ENCODE measurements at places on chromosomes 1 and 21.

DNA sequence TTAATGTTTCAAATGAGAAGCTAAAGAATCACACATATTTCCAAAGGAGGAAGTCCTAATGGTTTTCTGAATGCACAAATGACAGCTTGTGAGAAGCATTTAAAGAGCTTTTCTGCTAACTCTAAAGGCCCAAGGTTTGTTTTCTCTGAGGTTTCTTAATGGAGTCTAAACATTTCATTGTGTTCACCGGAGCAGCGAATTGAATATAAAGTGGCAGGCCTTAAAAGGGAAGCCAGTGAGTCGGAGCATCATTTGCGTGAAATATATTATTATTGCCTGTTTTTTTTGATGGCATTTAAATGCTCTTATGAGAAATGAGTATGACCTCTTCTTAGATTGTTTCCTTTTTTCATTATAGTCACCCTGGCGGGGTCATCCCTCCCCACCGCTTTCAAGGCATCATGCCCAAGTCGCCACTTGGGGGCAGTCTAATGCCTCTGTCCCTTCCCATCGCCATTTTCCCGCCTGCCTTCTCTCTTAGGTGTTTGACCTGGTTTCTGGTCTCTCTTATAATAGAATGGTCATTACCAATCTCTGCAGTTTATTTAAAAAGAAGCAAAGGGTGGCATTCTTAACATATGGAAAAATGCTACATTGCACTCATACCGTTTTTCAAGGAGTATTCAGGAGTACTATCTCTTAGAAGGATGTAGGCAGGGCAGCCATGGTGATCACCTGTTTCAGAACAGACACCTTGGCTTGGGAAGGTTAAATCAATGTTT, 25.3 kb upstream of the OVAAL start:
- peak; percentile 57 for DNase-seq

- DNase-seq, result peak; percentile 24
Observed at GRCh38 chr1:174726167-174726879, 273.4 kb upstream of the CACYBP start.

GRCh38 chr1:145720556-145720877, 1.2 kb downstream of the CD160 start:
- DNase-seq, result no peak

DNA sequence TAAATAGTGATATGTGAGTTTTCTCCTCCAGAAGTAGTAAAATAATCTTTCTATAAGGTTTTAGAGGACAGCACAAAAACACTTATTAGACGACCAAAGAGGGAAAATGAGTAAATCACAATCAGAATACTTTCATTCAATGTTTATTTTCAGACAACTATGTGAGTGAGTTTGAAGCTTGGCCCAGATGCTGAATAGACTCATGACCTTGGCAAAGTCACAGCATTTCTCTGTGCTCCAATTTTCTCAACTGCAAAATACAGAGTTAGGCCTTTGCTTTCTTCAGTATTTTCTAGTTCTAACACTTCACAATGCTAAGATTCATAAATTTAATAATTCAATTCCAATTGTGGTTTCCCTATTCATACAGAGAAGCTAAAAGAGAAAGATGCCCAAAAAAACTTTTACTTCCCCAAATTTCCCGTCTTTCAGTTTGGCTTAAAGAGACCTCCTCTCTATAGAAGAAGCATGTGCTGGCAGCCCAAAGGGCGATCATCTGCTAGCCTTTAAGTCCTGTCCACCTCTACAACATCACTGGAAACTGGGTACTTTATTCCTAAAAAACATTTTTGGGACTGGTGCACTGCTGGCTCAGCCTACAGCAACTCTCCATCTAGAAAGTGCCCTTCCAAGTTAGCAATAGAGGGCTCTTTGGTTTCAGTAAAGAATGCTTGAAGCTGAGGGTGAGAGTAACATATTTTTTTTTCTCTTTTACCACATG, 116.8 kb upstream of the GORAB start:
- DNase-seq, result no peak

GRCh38 chr1:216653001-216653400, 70.2 kb downstream of the ESRRG start:
- DNase-seq, result no peak

DNA sequence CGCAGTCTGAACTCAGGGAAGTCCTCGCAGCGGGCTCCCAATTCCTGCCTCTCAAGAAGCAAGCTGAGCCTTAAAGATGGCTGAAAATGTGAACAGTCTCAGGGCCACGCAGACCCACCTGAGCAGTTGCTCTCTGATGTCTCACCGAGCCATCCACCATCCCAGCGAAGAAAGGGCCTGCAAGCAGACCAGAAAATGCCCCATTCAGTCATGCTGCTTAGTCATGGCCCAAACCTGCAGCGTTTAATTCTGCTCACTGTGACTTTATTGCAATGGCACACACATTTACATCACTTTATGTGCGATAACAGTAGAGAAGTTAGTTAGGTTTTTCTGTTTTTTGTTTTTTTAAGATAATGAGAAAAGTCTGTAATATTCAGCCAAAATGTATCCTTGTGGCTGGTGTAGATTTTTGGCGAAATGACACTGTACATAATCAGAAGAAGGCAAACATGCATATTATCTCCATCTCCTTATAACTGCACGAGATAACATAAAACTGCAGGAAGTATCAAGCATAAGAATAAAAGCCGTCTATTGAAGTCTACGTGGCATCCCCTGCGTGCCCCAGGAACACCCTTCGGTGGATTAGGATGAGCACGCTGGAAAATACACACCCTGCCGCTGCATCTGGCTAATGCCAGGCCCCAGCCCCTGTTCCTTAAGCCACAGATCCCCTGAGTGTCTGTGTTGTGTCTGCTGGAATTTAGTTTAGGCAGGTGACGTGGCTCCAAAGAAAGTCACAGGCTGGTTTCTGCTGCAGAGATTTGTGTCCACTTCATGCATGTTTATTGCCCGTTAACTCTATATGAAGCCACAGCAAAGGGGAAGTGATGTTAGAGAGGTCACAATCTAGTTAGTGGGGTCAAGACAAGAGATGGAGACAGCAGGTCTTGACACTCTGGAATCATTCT, 119.8 kb upstream of the IRF2BP2 start:
- DNase-seq, result no peak

DNA sequence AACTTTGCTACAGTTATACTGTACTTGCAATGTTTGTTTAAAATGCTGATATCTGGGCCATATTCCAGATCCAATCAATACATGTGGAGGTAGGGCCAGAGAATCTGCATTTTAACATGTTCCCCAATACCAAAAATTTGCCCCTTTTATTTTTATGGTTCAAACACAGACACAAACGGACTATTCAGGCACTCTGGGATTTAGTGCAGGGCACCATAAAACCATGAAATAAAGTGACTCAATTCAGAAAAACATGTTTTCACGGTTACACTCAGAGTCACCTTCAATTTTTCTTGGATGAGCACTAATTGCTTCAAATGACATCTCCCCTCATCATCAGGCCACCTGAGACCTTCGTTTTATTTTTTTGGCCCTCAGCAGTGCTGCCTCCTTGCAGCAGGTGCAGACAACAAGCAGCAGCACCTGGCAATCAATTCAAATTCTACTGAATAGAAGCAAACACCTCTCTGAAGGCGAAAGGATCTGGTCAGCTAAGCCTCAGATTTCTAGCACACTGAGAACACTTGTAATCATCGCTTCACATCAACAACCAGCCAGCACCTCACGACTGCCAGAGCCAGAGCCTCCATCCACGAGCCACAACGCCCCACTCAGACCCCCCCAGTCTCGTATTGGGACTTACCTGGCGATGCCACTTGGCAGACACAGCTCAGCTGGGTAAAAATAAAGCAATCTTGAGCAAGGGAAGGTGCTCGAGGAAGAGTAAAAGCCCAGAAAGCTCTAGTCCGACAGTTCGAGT, 1.1 kb downstream of the ERO1B start:
- DNase-seq, result peak; percentile 38

DNA sequence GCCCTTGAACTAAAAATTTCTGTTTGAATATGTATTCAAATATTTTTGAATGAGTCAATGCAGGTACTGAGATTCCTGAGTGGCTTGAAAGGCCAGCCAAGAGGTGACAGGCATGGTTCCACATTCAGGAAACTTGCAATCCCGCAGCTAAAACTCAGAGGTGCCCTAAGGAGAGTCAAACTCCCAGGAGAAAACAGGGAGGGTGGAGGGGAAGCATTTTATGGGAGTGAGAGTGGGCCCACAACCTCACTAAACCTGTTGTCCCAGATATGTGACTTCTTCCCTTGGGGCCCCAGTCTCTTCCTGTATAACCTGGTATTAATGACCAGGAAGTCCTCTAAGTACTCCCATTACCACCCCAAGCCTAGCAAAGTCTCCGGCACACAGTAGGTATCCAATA, 189.6 kb downstream of the PLPP3 start:
- DNase-seq, result no peak

GRCh38 chr1:101496109-101496508, 259.3 kb downstream of the S1PR1 start:
- DNase-seq, result no peak

GRCh38 chr1:247914941-247915662, 5.0 kb upstream of the OR2T8 start:
- DNase-seq, result no peak

DNA sequence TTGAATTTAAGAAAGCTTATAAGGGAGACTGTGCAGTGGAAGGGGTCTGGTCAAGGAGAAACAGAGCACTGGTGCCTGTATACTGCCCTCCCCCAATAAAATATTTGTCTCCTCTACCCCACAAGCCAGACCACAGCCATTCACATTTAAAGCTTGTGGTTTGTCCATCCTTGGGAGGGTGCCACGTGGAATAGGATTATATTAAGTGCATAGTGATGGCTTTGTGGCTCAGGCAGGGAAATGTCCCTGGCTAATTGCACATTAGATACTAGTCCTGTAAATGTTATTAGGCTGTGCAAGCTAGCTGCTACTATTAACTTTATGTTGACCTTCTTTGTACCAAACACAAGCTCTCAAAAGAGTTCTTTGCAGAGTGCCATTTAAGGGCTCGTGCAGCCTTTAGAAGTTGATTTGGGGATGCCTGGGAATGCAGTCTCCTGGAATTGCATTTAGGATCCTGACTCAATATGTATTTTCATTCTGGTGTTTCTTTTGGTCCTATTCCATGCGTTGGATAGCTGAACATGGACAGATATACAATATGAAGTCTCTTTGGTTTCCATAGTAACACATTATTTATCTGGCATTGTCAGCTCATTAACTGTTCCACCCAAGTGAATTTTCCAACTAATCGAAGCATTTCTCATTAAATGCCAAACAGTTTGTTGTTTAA, 210.6 kb downstream of the ROR1 start:
- no peak for DNase-seq

DNA sequence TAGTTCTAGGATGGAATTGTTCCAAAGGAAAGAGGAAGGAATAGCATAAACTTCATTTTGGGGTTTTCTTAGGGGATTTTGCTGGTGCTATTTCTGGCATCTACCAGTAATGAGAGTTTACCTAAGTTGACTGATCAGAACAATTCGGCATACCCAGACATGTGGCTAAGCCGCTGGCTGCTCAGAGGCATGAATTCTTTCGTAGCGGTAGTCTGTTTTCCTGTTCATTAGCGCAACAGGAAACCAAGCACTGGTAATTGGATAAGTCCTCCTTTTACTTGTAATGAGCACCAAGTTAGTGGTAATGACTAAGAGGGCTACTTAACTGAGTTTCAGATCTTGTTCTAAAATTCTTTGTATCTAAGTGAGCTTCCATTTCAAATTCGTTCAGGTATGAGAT, 38.6 kb downstream of the C21orf91 start:
- peak; percentile 85 for DNase-seq

GRCh38 chr1:26814377-26814776, 12.1 kb upstream of the ZDHHC18 start:
- DNase-seq, result no peak

DNA sequence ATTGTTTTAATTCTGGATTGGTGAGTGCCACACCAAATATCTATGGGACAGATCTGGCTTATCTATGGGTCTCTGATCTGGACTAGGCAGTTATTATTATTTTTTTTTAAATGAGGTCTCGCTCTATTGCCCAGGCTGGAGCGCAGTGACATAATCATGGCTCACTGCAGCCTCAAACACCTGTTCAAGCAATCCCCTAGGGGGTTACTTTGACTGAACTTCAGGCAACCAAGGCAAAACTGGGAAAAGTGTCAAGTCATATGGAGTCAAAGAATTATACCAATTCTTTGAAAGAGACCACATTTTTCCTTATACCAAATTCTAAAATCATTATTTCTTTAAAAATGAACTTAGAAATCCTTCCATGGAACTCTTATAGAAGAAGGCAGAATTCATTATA, 129.1 kb upstream of the HOOK1 start:
- DNase-seq, result no peak

DNA sequence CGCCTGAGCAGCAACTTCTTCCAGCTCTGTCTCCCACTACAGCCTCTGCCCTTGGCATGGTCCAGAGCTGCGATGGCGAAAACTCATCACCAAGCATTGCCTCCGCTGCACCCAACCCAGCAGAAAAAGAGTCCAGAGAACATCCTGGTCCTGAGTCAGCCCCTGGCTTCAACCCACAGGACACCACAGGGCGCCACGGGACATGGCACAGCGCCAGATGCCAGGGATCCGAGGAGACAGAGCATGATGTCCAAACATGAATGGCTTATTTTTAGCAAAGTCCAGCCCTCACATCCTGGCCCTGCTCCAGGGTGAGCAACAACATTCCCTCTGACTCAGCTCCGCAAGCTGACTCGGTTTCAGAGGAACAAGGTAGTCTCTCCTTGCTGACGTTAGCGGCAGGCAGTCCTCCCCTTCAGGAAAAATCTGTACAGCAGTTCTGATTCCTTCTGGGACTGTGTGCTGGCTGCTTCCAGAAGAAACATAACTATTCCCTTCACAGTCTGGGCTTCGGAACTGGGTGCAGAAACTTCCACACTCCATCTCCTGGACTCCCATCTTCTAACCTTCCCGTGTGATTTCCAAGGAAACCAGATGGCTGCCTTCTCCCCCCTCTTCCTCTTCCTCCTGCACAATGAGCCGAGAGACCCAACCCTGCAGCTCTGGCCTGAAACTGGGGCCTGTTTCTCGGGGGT, 131.3 kb downstream of the TOMM20 start:
- DNase-seq, result no peak

GRCh38 chr1:176617881-176618280, 154.9 kb downstream of the PAPPA2 start:
- no peak for DNase-seq

DNA sequence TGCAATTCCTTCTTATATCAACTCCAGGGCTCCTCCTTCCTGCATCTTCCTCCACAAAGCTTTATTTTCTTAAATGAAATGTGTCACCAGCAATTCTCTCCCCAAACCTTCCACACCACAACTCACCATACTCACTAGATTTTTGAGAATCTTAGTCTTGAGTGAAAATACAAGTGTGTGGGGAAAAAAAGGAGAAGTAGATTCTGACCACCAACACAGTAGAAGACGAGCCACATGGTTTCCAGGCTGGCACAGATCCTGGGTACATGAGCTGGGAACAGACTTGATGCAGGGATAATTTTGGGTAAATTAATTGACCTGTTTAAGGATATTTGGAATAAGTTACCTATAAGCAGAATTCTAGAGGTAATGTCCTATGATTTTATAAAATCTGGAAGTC, 72.8 kb upstream of the KCNJ15 start:
- DNase-seq, result no peak

DNA sequence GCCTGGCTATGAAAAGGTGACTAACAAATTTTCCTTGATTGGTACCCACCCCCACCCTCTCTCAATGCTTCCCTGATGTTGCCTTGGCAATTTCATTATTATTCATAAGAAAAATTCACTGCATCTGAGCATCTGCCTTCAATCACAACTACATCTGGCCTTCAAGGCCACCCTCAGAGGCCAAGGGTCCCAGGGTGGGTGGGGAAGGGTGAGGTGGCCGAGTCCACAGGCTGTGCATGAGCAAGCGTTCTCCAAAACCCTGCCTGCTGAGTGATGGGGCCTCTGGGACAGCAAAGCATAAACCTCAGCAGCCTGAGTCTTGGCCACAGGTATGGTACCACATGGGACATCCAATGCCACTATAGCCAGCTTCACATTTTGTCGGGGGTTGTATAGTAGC, 198.7 kb downstream of the SLC35F3 start:
- no peak for DNase-seq

Measured in CD4-positive, alpha-beta T cell treated with Interleukin-10 for 1 hour (primary cell).